Left kidney (tissue), 8 donors: ENCODE measurements at places on chromosomes 1 and 21.

DNA sequence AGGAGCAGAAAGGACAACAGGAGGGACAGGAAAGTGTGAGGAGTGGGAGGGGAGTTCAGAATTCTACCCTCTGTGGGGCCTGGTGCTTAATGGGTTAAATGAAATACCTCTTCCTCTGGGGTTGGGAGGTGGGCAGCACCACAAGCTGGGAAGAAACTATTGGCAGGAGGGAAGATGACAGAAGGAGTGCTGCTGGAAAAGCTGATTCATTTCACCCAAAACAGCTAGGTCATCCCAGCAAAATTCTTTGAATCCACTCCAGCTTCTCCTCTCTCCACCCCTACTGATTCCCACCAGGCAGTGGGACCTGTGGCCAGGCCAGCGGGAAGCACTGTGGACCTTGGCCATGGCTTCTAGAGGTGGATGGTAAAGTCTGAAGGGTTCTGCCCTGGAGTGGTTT, 12.8 kb downstream of the BCAN start:
- no peak for DNase-seq

DNA sequence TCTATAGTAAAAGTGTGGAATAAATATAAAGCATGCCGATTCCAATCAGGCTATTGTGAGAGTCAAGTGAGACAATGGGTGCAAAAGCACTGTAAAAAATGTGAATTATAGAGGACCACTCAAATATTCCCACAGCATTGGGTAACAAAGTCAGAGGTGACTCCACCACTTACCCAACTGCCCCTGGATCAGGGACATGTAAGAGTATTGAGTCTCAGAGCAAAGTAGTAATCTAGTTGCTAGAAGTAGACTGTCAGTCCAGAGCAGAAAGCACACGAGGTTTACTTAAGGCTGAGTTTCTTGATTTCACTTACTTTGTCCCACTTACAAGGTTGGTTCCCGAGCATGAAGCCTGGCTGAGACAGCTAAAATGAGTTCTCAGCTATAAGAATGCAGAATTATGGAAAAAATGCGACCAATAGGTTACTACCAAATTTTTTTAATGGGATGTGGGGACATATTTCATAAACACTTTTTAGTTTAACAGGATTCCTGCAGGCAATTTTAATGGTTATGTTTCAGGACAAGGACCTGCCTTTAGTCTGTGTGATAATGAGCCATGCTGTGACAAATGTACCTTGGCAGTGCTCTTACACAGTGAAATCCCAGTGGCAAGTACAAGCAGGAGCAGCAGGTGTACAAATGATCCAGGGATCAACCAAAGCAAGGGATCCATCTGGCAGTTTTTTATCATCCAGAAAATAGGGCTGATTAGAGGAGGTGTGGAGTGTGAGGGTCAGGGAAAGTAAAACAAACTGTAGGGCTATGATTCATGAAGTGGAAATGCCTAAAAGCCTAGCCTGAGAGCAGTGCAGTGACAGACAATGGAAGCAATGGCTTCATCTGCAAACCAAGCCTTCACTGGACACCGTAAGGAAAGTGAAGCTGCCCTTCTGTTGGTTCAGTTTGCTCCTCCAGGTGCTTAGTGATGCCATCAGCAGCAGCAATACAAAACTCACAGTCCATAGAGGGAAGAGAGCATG, 156.2 kb upstream of the SPAG17 start:
- no peak for DNase-seq

- no peak for DNase-seq
Observed at GRCh38 chr1:7941437-7941793, 776 bp upstream of the TNFRSF9 start.

DNA sequence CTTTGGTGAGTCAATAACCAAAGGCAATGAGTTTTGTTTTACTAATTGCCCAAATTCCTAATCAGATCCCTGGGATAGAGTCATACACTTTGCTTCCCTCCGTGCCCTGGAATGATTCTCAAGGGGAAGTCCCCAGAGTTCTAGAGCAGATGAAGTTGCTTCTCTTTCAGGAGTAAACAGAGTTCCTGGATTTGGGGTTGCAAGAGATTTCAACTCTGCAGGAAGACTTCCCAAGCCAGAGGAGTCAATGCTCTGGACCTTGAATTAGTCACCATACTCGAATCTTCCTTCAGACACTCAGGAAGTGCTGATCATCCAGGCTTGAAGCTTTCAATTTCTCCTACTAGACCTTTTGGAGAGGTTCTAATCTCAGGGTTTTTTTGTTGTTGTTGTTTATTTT, 39.6 kb downstream of the FCER1A start:
- no peak for DNase-seq

GRCh38 chr21:41651406-41651805, 115.4 kb downstream of the RIPK4 start:
- DNase-seq: no peak

GRCh38 chr1:184359909-184360308, 26.9 kb upstream of the C1orf21 start:
- DNase-seq: no peak

DNA sequence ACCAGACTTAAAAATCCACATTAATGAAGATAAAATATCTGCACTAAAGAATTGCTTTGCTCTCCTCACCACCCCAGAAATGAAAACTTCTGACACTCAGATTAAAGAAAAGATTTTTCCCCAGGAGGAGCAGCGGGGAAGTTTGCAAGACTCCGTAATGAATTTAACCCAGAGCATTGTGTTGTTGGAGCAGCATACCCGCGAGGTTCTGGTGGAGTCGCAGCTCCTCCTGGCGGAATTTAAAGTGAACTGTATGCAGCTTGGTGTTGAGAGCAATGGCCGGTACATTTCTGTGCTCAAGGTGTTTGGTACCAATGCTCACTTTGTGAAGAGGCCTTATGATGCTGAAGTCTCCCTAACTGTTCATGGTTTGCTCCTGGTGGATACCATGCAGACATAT, 46.4 kb downstream of the VPS13D start:
- DNase-seq: peak; percentile 27

GRCh38 chr21:30943243-30943642, 61.9 kb upstream of the KRTAP11-1 start:
- no peak for DNase-seq

DNA sequence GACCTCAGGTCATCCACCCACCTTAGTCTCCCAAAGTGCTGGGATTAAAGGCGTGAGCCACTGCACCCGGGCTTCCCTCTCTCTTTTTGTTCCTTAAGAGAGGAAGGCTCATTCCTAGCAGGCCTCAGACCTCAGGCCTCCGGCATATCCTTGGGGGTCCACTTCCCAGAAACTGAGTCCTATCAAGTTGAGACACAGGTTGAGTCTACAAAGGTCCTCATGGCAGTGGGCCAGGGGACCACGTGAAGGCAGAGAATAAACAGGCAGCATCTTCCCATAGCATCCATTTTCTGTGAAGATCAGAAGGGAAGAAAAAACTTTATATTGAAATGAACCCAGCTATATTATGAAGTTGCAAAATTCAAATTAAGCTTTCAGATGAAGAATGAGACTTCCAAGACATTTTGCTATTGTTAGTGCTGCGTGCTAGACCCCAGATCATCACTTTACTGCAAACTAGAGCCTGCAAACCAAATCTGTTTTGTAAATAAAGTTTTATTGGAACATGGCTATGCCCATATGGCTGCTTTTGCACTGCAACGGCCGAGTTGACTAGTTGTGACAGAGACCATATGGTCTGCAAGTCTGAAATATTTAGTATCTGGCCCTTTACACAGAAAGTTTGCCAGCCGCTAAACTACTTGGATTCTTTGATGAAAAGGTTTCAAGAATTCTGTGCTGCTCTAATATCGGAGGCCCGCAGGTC, 3.5 kb upstream of the CELA2A start:
- DNase-seq: no peak

GRCh38 chr1:200966934-200967333, 56.6 kb downstream of the KIF21B start:
- DNase-seq: no peak

DNA sequence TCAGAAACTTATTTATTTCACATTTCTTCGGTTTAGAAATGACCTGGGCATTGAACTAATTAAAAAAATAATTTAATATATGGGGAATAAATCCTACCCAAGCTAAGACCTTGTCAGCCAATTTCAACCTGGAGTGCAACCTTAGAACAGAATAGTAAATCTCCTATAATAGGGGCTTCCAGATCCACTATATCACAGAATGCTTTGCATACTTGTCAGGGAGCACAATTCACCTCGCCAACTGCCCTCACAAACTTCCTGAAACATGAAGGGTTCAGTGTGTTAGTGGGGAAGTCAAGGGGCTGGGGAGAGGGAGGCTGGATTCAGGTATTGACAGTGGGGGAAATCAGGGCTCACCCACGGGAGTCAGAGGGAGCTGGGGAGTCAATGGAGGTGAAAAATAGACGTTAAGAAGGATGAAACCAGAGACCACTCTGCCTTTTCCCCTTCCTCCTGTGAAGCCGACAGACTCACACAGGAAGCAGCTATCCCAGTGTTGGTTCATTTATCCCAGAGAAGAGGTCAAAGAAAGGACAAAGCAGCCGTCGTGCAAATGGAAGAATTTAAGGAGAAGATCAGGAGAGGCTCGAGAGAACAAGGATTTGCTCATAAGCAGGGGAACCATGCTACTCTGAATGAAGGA, 453.3 kb downstream of the NUF2 start:
- DNase-seq: peak; percentile 57

- no peak for DNase-seq
Observed at GRCh38 chr1:38898653-38899230, 17.4 kb upstream of the GJA9 start.

GRCh38 chr1:29838738-29839320, 602.5 kb downstream of the PTPRU start:
- DNase-seq: no peak

GRCh38 chr1:151620286-151620685, 8.4 kb downstream of the SNX27 start:
- DNase-seq: no peak

GRCh38 chr1:145995148-145995881, 1.1 kb downstream of the TXNIP start:
- no peak for DNase-seq

- no peak for DNase-seq
Observed at GRCh38 chr1:230754796-230755195, 7.6 kb downstream of the CAPN9 start.

- DNase-seq: peak; percentile 43
Observed at GRCh38 chr21:36023092-36023480, 37.2 kb downstream of the SETD4 start.

DNA sequence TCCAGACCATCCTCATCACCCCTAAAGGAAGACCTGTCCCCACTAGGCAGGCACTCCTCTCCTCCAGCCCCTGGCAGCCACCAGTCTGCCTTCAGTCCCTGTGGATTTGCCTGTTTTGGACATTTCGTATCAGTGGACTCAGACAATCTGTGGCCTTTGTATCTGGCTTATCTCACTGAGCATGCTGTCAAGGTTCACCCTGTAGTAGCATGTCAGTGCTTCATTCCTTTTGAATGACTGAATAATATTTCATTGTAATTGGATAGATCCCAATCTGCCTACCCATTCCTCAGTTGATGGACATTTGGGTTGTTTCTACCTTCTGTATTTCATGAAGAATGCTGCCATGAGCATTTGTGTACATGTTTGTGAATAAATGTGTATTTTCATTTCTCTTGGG, 32.9 kb upstream of the RNF187 start:
- no peak for DNase-seq

GRCh38 chr1:195335541-195335940, 1272.7 kb downstream of the KCNT2 start:
- DNase-seq: no peak
